ENCODE measurements at places on chromosomes 16 and 17. TPM values are rescaled to one million over a fixed set of nuclear protein-coding genes. Genes with fewer than 3 reads are reported as not detected.

DNA sequence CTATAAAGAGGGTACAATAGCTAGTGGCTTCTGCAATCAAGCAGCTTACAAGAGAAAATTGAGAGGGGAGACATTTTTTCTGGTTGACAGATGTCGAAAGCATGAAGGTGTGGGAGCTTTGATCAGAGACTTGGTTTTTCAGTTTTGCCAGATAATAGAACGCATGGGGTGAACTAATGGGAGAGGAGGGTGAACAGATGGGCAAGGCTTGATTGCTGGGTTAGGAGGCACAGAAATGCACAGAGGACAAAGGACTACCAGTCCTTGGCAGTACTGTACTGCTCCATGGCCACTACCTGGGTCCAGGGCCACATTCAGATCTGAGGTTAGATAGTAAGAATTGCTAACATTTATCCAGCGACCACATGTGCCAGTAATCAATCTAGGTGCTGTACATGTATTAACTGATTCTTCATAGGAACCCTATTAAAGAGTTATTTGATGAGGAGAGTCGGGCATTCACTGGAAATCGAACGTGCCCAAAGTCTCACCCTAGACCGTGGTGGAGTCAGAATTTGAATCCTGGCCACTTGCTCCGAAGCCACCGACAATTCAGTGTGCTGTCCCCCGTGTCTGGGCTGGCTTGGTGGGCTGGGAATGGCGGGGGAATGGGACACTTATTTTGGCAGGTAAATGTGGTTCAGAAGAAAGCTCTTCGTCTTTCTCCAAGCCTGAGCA, 873 bp upstream of the KSR1 start:
- DNase-seq: no peak

Gene GP1BA
- not detected for total RNA-seq

DNA sequence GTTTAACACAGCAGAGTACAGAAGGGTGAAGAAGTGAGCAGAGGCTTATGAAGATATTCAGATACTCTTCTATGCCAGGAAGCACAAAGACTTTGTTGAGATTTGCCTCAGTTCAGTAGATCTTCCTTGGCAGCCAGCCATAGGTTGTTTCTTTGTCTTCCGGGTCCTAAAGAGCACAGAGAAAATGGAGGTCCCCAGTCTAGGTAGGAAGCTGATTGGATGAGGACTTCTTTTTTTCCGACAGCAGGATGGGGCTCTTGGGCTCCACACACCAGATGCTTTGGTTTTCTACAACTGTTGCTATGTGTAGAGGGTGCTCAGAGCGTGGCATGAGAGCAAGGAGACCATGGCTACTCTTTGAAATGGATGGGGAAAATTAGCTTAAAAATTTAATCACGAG, 8.3 kb upstream of the CDC6 start:
- no peak for DNase-seq

DNA sequence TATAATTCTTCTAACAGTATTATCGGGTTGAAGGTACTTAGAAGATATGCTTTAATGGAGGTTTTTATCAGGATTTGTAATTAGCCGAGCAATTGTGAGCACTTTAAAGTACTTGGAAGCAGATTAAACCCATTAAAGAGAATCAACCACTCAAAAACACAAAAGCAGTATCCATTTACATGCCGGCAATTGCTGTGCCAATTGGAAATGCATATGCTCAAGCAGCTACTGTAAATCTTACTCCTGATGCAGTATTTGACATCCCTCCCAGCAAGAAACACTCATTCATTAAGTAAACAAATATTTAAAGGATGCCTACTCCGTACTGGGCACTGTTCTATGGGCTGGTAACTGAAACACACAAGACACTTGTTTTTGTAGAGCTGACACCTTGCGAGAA, 11.4 kb upstream of the CCL1 start:
- DNase-seq: no peak

DNA sequence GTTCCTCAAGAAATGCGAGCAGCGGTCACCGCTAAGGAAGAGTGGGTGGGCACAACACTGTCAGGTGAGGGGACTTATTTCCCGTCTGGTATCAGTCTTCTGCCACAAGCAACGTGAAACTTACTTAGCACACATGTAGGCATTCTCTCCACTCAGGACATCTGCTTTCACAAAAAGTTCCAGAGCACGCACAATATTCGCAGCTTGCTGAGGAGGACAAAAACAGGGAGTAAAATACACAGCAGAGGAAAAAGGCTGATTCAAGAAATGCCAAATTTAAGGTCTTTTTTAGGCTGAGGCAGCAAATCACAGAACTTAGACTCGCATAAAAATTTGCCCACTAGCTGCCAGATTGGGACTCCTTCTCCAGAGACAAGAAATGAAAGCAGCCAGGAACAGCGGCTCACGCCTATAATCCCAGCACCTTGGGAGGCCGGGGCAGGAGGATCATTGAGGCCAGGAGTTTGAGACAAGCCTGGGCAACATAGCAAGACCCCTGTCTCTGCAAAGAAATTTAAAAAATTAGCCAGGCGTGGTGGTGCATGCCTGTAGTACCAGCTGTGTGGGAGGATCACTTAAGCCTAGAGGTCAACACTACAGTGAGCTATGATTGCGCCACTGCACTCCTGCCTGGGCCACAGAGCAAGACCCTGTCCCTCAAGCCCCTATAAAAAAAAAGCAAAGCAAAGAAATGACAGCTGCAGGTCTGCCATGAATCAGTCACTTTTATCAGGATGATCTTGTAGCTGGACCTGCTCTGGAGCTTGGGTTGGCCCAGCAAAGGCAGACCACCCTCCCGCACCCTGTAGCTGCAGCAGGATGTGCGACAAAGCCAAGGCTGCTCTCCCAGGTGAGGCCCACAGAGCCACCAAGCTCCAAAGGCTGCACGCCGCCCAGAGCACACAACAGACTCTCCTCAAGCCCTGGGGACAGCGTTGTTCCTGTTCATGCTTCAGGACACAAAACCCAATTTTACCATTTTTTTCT, 20.5 kb downstream of the USP36 start:
- DNase-seq: no peak

DNA sequence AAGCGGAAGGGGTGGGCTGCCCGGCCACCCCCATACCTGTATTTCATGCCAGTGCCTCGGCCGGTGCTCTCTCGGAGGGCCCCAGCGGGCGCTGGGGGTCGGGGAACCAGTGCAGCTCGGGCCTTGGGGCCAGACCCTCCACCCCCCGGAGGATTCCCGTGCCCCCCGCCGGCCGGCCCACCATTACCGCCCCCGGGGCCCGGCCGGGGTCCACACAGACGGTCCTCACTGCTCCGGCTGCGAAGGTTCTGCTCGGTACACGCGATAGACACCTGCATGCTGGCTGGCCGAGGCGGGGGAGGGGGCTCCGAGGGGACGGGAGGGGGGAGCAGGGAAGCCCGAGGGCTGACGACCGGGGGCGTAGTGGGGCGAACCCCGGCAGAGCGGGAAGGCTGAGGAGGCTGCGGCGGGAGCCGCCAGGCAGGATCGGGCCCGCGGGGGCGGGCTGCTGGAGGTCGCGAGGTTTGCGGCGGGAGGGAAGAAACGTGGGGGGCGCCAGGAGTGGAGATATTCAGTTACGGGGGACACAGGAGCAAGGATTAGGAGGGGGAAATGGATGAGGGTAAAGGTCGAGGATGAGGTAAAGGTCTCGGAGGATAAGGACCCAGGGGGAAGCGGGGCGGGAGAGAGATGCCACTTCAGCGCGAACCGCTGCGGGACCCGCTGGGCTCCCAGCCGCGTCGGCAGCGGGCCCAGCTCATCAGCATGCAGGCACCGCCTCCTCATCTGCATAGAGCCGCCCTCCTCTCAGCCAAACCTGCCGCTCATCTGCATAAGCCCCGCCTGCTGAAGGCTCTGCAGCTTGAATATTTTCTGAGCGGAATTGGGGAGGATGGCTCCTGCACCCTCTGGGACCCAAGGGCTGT, at the start of gene KCNAB3:
Gene KCNAB3, minus strand, starts transcription at position 699 of the 866 bp plus-strand sequence. Its CDS starts 421 bp downstream, at position 278.
- no peak for DNase-seq

DNA sequence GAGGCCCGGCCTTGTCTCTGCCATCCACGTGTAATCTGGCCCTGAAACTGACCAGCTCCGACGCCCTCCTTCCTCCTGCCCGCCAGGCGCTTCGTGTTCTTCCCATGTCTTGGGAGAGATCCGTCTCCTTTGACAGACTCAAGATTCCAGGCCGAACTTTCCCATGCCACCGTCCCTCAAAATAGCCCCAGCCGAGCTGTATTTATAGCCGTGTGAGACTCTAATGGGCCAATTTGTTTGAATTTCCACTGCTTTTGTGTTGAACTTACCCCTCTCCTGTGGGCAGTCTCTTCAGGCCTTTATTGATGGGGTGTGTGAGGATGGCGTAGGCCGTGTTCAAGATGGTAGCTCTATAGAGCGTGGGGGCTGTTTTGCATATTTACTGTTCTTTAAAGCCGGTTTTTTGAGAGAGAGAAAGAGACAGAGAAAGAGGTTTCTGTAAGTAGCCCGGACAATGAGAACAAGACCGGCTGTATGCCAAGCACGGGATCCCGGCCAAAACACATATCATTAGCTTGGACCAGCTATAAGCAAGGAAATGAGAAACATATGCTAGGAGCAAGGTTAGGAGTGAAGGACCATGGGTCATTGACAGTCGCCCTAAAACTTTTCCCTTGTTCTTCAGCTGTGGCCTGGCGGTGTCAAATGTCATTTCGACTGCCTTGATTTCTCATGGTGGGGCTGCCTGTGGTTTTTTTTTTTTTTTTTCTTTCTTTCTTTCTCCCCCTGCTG, 124.5 kb upstream of the ZFHX3 start:
- DNase-seq: no peak

GRCh38 chr17:43976963-43977837, 23.5 kb upstream of the PYY start:
- DNase-seq: no peak

Gene PRSS53
- 2.3 TPM for total RNA-seq

DNA sequence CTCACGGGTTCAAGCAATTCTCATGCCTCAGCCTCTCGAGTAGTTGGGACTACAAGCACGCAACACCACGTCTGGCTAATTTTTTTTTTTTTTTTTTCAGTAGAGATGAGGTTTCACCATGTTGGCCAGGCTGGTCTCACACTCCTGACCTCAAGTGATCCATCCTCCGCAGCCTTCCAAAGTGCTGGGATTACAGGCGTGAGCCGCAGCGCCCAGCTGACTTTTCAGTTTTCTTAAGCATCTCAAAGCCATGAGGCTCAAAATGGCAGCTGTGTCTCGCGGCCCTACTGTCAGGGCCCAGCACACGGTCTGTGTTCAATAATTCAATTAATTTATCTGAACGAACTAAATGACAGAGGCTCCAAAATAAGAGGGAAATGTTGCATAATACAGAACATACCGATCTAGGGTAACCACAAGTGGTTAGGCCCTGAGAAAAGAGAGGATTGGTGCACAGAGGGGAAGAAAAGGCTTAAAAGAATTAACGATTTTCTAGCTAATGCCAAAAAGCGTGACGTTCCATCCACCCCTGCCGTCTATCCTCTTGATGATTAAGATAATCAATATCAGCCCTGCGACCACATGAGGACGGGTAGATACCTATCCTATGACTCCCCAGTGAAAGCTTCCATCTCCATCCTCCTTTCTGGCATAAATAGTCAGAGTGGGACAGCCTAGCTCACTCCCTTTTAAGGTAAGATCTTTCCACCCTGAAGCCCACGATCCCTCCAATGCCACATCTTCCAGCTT, 136.9 kb downstream of the SLC39A11 start:
- DNase-seq: no peak

Gene KRTAP4-3
- total RNA-seq: not detected

- DNase-seq: no peak
Observed at GRCh38 chr17:61481421-61481820, 29.2 kb downstream of the TBX4 start.

Gene RPTOR
- 39.9 TPM for total RNA-seq

- DNase-seq: peak; percentile 39
Observed at GRCh38 chr16:11257131-11257938, 1.3 kb upstream of the SOCS1 start.

GRCh38 chr16:67396159-67397035, 3.1 kb upstream of the TPPP3 start:
- no peak for DNase-seq

DNA sequence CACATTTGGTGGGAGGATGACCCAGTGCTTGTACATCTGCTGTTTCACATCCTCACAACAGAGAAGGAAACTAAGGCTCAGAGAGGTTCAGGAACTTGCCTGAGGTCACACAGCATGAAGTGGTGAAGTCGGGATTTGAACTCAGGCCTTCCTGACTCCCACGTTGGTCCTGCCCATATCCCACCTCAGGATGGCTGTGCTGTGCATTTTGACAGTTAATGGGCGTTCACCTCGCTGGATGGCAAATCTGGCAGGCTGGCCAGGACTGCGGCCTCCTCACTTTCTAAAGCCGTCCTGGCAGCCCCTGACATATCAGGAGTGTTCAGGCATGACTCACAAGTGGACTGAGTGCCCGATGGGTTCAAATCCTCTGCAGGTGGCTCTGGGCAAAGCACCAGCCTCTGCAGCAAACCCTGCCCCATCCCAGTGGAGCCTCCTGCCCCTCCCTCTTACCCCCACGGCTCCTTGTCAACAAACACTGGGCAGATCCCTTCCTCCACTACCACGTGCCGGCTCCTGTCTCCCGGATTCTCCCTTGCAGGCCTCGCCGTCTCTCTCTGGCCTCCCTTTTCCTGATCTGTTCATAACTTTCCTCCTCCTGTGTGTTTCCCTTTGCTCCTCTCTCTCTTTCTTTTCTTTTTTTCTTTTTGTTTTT, 29.2 kb downstream of the SOCS3 start:
- no peak for DNase-seq

GRCh38 chr17:76791053-76791980, 53.4 kb downstream of the MFSD11 start:
- no peak for DNase-seq

- DNase-seq: no peak
Observed at GRCh38 chr17:75832164-75832651, 12.0 kb downstream of the UNC13D start.

DNA sequence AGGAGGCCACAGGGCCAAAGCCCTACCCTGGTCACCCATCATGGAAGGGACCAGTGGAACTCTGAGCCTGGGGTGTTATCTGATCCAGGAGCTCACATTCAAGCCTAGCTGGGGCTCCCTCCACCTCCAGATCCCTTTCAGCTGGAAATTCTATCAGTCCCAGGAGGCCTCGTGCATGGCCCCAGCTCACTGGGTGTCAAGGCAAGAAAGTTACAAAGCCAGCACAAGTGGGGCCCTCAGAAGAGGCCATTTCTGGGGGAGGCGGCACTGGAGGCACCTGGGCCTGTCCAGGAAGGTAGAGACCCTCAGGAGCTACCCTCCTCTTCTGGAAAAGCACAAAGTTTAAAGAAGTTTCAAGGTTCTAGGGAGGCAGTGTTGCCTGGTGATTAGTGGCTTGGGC, 4.8 kb downstream of the CA7 start:
- no peak for DNase-seq

GRCh38 chr17:70820276-70820675, 650.9 kb downstream of the KCNJ2 start:
- DNase-seq: no peak
